ENCODE measurements at places on chromosomes 7 and 10. TPM values are rescaled to one million over a fixed set of nuclear protein-coding genes. Genes with fewer than 3 reads are reported as not detected.

DNA sequence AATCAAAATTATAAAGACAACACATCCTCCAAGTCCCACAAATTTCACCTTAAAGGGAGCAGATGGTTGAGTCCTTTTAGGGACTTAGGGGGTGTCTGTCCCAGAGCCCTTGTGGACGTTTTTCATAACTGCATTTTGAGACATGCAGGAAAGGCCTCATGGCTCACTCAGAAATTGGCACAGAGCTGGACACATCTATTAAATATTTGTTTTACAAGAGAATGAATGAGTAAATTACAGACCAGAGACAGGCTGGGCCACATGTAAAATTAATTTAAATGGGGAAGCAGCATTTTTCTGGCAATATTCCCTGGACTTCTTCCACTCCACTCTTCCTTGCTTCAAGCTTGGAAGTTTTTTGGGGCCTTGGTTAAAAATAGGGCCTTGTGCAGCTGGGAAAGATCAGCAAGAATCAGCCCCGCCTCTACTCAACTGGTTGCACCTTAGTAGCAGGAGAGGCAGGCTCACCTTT, 20.0 kb downstream of the LAMB1 start:
- no peak for DNase-seq
- H3K4me3 ChIP-seq = no peak overlapping the region
- H3K27me3 ChIP-seq = no peaks in the 10 kb centered on the region
- no peak overlapping the region for H3K27ac ChIP-seq

DNA sequence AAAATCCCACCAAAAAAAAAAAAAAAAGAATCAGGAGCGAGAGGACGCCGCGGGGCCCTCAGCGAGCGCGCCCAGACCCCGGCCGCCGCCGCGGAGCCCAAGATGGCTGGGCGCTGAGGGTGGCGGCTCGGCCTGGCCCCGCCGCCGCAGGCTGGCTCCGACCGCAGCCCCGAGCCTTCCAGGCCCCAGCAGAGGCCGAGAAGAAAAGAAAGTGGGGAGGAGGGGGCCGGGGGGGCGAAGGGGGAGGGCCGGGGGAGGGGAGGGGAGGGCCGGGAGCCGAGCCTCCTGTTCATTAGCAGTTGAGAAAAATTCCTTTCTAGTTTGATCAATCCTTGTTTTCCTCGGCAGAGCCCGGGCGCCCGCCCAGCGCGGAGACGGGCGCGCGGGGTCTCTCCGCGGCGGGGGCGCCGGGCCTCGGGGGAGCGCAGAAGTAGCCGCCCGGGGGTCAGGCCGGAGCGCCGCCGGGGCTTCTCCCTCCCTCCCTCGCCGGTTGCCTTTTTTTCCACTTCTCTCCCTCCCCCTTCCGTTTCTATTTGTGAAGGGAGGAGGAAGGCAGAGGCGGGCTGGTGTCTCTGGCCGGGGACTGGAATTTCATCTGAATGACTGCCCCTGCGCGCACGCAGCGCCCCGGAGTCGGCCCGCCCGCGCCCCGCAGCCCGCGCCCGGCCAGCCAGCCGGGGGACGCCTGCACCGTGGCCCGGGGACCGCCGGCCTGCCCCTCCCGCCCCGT, 778 bp upstream of the TRIM8 start:
- H3K4me3 ChIP-seq = peak overlapping the region; percentile 82
- H3K36me3 ChIP-seq = no peaks in the 10 kb centered on the region
- peak overlapping the region; percentile 94 for H3K27ac ChIP-seq
- H3K27me3 ChIP-seq = no peaks in the 10 kb centered on the region

- H3K27me3 ChIP-seq = peaks cover 91% of the 10 kb centered on the region
- no peak overlapping the region for H3K27ac ChIP-seq
- no peaks in the 10 kb centered on the region for H3K36me3 ChIP-seq
- no peaks in the 10 kb centered on the region for H3K4me1 ChIP-seq
- no peak overlapping the region for H3K4me3 ChIP-seq
These were observed 9.7 kb downstream of the GIMAP5 start for GRCh38 chr7:150746921-150747320.

GRCh38 chr10:89217057-89217990, 10.2 kb upstream of the CH25H start:
- no peaks in the 10 kb centered on the region for H3K27me3 ChIP-seq
- no peak overlapping the region for H3K4me3 ChIP-seq
- DNase-seq = peak; percentile 72
- no peaks in the 10 kb centered on the region for H3K4me1 ChIP-seq

DNA sequence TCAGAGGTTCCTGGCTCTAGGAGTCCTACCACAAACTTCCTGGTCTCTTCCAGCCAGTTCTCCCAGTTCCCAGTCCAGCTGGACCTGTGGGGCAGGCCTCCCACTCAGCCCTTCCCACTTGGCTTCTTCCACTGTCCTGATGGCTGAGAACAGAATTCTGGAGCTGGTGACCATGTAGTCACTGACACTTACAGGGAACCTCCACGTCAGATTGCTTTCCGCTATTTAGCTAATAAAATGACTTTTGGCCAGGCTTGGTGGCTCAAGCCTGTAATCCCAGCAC, 63.5 kb upstream of the ZRANB1 start:
- no peaks in the 10 kb centered on the region for H3K27me3 ChIP-seq
- H3K4me1 ChIP-seq = no peaks in the 10 kb centered on the region
- DNase-seq = no peak
- no peaks in the 10 kb centered on the region for H3K36me3 ChIP-seq
- H3K27ac ChIP-seq = no peak overlapping the region
- no peak overlapping the region for H3K4me3 ChIP-seq

GRCh38 chr10:3051692-3052091, 15.7 kb upstream of the PFKP start:
- H3K4me1 ChIP-seq = no peaks in the 10 kb centered on the region
- no peak for DNase-seq
- no peaks in the 10 kb centered on the region for H3K27me3 ChIP-seq
- H3K27ac ChIP-seq = no peak overlapping the region
- no peaks in the 10 kb centered on the region for H3K36me3 ChIP-seq

DNA sequence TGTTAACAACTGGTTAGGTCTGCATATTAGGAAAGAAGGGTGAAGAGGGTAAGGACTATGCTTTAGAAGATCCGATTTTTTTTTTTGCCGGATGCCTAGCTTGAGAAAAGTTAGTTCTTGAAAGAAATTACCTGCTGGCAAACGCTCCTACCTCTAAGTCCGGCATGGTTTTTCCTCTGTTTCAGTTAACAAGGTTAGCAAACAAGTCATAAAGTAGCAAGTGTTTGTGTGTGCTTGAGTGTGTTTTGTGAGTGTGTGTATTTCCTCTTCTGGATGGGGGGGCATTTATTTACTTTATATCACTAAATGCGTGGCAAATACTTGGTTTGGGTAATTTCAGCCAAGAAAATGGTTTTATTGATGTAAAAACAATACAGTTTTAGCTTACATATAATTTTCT, 195.6 kb downstream of the SUGCT start:
- no peaks in the 10 kb centered on the region for H3K4me1 ChIP-seq
- DNase-seq = no peak
- no peak overlapping the region for H3K4me3 ChIP-seq
- no peaks in the 10 kb centered on the region for H3K36me3 ChIP-seq
- no peaks in the 10 kb centered on the region for H3K27me3 ChIP-seq

PIP gene
- total RNA-seq = not detected

MSANTD7 gene
- total RNA-seq = 15.1 TPM

CFTR gene
- total RNA-seq = 0.90 TPM

BMPER gene
- 66.5 TPM for total RNA-seq

Measured in endodermal cell (in vitro differentiated cells).